ENCODE measurements at places on chromosomes 6 and 20.

GRCh38 chr6:30818391-30818841, 65.9 kb upstream of the DDR1 start:
- no peak for DNase-seq

GRCh38 chr20:60543598-60543997, 585.4 kb downstream of the CDH26 start:
- DNase-seq = no peak

- no peak for DNase-seq
Measured at GRCh38 chr6:167212713-167213005, 54.9 kb upstream of the GPR31 start.

- no peak for DNase-seq
Measured at GRCh38 chr6:11598687-11599086, 61.1 kb downstream of the TMEM170B start.

DNA sequence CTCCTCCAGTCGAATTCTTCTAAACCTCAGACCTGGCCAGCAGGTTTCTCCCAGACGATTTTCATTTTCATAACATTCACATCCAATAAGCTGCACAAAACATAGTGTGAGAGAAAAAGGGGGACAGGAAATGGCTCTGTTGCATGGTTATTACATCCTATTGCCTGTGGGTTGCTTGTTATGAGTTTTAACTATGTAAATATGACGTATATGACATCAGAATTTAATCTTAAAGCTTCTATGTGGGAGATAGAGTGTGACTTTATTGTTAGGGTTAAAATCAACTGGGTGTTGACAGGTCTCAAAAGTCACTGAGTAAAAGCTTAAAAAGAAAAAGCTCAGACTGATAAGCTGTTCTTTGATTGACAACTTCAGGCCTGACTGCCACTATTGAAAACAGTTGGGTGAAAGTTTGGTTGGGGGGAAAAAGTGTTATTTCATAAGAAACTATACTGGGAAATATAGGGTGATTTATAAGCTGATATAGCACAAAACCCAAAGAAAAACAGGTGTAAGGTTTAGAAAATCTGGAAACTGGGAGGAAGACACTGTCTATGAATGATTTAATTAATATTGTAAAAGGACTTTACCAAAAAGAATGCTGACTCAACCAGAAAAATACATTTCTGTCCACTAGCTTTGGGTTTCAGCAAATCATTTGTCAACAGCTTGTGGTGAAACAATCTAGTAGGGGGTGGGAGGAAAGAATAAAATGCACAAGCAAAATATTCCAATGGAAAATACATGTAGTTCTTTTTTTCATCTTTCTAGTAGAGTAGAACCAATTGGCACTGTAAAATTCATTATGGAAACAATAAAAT, 134.1 kb upstream of the CEP162 start:
- DNase-seq = no peak

GRCh38 chr6:129846761-129847160, 14.4 kb downstream of the TMEM244 start:
- no peak for DNase-seq

DNA sequence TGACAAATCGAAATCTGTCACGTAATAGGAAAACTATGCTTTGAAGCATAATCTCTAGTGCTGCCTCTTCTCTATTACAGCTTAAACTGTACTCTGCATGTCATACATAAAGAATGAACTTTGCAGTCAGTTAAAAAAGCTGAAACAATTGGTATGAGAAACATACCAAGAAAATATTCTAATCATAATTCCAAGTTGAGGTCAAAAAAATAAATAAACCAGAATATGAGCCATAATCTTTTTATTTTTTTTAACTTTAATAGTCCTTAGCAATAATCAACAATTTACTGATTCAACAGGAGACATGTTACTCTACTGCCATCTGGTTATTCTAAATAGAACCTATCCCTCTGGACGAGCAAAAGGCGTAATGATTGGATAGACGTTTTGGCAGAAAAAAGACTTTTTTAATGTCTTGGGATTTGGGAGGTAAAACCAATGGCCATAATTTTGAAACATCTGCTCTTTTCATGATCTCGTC, 224.4 kb upstream of the FLRT3 start:
- DNase-seq = no peak

DNA sequence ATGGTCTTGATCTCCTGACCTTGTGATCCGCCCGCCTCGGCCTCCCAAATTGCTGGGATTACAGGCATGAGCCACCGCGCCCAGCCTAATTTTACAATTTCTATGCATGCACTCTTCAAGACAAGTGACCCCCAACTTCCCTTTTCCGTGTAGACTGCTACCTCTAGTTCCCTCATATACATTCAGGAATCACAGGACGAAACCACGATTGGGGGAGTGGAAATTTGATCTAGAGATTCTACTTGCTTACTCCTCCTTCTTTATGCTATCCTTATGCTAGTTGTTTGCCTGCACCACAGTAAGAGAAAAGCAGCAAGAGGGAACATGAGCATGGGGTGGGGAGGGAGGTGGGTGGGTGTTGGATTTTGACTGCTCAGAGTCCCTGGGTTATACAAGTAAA, 34.9 kb downstream of the OSTM1 start:
- DNase-seq = no peak

GRCh38 chr6:149783551-149783950, 34.0 kb downstream of the PCMT1 start:
- no peak for DNase-seq

DNA sequence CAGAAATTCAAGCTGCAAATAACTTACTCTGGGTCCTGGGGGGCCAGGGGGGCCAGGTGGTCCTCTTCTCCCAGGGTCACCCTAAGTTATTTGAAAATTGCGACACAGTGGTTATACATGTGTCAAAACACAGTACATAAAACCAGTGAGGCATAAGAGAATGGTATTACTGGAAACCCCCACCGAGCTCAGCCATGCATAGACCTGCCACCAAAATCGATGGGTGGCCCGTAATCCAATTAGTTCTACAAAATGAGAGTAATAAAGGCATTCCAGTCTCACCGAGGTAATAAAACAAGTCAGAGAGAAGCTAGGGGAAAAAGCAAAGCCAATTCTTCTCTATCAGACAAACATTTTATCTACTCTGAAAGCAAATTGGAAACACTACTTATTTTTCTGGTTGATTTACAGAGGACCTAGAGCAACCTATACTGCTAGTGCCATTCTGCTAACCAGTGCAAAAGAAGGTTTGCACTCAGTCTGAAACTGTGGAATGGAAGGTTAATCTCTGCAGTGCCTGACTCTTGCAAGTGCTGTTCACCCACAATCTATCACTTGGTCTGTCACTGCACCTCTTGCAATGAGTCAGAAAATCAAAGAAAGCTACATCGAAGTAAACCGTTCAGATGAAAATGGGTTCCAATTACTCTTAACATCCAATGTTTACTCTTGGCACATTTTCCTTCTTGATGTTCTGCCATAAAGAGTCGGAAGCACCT, 32.4 kb downstream of the COL9A1 start:
- no peak for DNase-seq

- DNase-seq = peak; percentile 38
Measured at GRCh38 chr20:1357921-1358671, 29.2 kb upstream of the SDCBP2 start.

DNA sequence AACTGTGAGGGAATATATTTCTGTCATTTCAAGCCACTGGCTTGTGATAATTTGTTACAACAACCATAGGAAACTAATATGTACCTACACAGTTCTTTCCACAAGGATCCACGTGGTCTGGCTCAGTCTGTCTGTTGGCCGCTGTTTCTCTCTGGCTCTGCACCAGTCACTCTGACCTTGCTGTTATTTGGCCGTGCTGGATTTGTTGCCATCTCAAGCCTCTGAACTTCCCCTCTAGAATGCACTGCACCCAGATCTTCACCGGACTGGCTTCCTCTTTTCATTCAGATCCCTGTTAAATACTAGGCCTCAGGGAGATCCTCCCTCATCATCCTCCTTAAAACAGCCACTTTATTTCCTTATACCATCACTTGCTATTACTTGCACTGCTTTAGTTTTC, 446.8 kb downstream of the TFAP2B start:
- DNase-seq = no peak

DNA sequence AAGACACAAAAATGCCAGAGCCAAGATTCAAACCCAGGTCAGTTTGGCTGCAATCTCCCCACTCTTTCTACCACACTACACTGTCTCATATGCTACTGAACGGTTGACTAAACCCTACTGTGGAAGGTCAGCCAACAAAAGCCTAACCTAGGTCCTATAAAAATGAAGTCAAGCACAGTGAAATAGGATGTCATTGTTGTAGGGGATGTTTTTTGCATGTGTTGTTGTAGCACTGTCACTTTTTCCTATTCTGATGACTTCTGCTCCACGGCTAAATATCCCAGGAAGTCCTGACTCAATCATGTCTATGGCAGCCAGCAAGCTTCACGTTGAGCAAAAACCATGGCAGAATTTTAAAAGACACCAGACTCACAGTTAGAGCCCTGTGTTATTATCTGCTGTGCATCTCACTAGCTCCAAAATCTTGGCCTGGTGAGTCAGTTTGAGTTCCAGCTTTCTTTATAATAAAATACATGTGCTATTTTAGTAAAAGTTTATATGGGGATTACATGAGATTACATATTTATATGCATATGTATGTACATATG, 322.1 kb upstream of the NT5E start:
- DNase-seq = no peak

GRCh38 chr6:19320111-19320581, 517.0 kb upstream of the ID4 start:
- DNase-seq = no peak
